Stimulated activated CD4-positive, alpha-beta T cell treated with anti-CD3 and anti-CD28 coated beads, Interleukin-1b, Interleukin-23, amount 100 ng/mL, for 24 hours (primary cell): ENCODE measurements at places on chromosomes 11 and 22.
A peak's percentile ranks its signal among the peaks of the same experiment; 100 is the strongest.

DNA sequence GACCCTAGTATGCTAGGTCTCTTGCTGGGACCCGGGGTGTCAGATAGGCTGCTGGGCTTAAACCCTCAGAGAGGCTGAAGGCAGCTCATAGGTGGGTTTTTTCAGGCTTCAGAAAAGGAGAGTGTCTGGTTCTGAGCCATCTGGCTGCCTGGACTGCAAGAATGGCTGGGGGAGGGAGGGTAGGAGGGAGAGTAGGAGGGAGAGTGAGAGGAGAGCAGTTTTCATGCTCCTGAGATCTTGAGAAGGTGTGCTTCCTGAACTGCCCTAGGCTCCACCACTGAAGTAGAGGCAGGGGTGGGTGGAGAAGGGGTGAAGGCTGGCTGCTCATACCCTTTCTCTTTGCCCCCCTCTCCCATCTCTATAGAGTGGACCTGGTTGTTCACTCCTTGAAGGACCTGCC, 4.6 kb downstream of the HMBS start:
- no peak for DNase-seq

GRCh38 chr11:35116762-35117640, 22.0 kb upstream of the CD44 start:
- DNase-seq = no peak

GRCh38 chr22:40904101-40904500, 42.2 kb upstream of the DNAJB7 start:
- DNase-seq = no peak

GRCh38 chr22:41963453-41964111, 5.7 kb upstream of the SEPTIN3 start:
- no peak for DNase-seq

- DNase-seq = no peak
Measured at GRCh38 chr11:559712-560304, 730 bp downstream of the LMNTD2 start.

- no peak for DNase-seq
Measured at GRCh38 chr11:31720671-31721365, 90.3 kb downstream of the PAX6 start.

GRCh38 chr11:9092072-9092471, 673 bp upstream of the SCUBE2 start:
- DNase-seq = no peak

GRCh38 chr11:65574109-65574810, 1.6 kb upstream of the EHBP1L1 start:
- peak; percentile 65 for DNase-seq

GRCh38 chr22:43553451-43554258, 141.8 kb downstream of the MPPED1 start:
- no peak for DNase-seq

GRCh38 chr22:25067851-25068421, 115.4 kb downstream of the KIAA1671 start:
- DNase-seq = peak; percentile 53

DNA sequence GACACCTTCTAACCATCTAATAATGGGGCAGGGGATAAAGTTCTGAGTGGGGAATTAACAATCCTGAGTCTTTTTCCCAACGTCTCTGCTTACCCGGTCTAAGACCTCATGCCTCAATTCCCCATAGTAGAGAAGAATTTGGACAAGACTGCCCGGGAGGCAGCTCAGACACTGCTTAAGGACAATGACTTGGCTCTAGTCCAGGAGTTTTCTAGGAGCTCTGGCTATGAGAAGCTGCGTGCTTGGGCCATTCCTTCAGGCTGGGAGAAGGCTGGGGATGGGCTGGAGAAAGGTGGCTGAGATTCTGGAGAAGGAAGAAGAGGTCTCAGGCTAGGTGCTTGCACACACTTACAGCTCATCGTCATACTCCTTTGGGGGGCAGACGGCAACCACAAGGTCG, 19.8 kb upstream of the ABCC8 start:
- no peak for DNase-seq

GRCh38 chr11:2521733-2522630, 77.2 kb downstream of the KCNQ1 start:
- DNase-seq = no peak

DNA sequence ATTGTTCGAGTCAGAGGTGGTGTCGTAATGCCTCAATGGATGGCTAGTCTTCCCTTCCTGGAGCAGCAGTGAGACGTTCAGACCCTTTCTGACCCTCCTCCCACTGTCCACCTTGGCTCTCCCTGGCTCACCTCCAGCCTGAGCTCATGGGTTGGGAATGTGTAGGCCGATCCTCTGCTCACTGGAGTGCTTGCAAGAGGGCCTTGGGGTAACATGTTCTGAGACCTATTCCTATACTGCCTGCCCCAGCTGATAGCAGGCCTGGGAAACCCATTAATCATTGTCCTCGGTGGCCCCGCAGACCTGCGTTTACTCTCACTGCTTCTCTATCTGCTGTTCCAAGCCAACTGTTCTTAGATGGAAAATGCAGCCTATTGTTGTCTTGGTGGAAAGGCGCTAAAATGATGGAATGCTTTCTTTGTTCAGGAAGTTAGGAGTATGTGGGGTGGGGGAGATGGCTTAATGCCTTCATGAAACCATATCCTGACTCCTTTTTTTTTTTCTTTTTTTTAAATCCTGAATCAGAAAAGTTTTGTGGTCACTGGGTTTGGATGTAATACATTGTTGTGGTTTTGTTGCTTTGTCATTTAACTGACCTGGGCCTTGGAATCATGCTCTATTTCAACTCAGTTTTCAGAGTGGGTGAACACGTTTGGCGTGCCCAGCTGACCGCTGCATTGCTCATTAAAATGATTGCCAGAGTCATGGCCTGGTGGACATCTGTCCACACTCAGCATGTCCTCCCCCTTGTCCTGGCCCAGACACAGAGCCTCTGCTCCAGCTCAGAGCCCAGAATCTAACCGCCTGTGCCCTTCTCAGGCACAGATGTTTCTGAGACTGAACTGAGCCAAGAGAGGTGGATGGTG, 72.5 kb downstream of the MICAL2 start:
- no peak for DNase-seq

DNA sequence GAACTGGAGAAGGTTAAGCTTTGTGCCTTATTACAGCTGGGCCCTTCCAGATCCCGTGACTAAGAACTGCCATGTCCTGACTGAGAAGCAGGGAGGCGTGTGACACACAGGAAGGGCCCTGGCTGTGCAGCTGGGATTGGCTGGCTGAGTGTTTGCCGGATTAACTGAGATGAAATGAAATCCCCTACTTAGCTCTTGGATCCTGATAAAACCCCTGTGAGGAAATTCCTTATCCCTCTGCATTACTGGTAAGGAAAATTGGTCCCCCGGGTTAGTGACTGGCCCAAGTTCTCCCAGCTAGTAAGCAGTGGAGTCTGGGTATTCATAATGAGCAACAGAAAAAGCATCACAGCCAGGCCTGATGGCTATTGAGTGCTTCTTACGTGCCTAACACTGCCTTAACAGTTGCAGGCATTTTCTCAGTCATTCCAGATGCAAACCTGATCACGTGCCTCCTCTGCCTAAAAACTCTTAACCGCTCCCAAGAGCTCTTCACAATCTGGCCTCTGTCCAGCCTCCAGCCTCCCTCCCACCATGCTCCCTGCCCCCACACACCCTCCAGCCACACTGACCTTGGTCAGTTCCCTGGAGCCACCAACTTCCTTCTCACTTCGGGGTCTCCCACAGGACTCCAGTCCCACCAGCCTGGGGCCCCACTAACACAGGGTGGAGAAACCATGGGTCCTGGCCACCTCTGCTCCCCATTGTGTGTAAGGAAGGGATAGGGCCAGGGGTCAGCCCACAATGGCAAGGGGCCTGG, 37.8 kb downstream of the ARRB1 start:
- DNase-seq = no peak

DNA sequence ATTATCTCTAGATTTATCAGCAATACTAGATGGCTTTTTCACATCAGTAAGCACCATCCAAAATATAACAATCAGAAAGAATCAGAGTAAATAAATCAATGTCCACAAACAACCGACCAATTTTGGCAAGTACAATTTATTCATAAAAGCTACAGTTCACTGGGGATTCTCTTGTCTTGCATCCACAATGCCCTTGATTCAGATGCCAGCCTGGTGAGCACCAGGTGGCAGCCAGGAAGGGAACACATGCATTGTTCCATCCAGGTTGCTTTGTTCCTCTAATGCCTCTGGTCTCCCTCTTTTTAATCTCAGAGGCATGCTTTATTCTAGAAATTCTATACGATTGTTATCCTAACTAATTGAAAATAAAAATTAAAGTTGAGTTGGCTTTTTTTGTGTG, 242.1 kb upstream of the KIRREL3 start:
- DNase-seq = no peak

GRCh38 chr11:41245184-41245583, 214.3 kb downstream of the LRRC4C start:
- no peak for DNase-seq

GRCh38 chr11:30823119-30823518, 237.0 kb upstream of the MPPED2 start:
- no peak for DNase-seq

GRCh38 chr22:37731804-37732471, 35.1 kb downstream of the TRIOBP start:
- no peak for DNase-seq

GRCh38 chr22:49574205-49574880, 253.3 kb downstream of the BRD1 start:
- DNase-seq = no peak

DNA sequence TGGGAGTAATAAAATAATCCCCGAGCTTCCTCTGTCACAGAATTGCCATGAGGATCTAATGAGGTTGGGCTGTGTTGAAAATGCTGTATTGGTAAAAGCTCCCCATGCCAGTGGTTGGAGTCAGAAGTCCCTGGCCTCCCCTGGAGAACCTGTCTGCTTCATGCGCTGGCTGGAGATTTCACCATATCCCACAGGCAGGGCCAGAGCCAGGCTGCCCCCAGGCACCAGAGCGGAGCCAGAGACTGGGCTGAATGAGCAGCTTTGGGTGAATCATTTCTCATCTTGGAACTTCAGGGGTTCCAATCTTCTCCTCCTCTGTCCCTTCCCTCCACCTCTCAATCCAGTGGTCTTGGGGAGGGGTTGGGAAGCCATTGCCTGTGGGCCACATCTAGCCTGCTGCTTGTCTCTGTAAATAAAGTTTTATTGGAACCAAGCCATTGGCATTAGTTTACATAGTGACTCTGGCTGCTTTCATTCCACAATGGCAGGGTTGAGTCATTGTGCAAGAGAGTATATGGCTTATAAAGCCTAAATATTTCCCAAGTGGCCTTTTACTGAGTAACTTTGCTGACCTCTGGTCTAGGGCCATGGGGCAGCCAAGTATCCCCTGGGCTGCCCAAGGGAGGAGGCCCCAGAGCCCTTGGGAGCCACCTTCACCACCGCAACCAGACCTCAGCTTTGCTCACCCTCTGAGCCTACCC, 35.2 kb downstream of the LRRC10B start:
- DNase-seq = no peak

- DNase-seq = no peak
Measured at GRCh38 chr11:1162138-1162475, 4.4 kb downstream of the MUC5AC start.

DNA sequence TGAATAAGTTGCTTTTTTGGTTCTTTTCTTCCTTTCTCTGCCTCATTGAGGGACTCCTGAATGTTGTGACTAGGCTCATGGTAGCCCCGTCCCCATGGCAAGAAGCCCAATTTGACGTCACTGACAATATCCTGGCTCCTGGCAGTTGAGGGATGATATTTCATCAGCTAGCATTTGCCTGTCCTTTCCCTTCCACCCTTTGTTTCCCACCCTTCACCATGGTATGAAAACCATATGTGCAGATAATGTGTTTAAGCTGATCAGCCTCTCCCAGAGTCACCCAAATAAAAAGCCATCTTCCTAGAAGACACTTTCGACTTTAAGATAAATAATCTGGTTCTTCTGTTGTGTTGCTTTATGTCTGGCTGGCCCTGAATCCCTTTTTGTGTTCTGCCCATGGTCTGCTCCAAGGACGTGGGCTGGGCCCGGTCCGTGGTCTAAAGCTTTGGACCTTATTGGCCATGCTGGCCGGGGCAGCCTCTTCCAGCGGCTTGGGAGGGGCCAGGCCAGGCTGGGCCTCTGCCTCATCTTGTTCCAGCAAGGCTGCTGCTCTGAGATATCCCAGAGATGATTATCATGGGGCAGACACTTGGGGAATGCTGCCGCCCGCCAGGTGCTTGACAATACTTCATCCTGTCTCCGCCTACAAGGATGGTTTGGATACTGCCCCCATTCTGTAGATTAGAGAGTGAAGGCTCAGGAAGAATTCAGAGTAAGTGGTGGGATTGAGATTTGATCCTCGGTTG, 5.1 kb downstream of the TSPAN18 start:
- DNase-seq = no peak

GRCh38 chr22:50260801-50261614, 475 bp downstream of the MAPK12 start:
- DNase-seq = peak; percentile 28

DNA sequence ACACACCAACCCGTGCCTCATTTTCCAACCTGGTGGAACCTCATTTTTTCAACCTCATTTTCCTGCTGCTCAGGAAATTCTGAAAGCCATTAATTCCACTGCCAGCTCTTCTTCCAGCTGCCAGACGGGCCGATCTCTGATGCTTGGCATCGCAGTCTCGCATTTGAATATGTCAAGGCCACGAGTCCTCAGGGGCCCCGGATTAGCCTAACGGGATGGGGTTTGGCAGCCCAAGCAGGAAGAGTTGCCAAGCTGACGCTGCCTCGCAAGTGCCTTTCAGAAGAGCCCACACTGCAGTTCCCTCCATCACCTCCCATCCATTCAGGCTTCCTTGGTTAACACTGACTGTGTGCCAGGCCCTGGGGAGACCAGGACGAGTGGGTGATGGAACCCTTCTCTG, 8.7 kb downstream of the RASD2 start:
- DNase-seq = no peak

GRCh38 chr11:69644962-69645675, 4.2 kb downstream of the CCND1 start:
- no peak for DNase-seq

DNA sequence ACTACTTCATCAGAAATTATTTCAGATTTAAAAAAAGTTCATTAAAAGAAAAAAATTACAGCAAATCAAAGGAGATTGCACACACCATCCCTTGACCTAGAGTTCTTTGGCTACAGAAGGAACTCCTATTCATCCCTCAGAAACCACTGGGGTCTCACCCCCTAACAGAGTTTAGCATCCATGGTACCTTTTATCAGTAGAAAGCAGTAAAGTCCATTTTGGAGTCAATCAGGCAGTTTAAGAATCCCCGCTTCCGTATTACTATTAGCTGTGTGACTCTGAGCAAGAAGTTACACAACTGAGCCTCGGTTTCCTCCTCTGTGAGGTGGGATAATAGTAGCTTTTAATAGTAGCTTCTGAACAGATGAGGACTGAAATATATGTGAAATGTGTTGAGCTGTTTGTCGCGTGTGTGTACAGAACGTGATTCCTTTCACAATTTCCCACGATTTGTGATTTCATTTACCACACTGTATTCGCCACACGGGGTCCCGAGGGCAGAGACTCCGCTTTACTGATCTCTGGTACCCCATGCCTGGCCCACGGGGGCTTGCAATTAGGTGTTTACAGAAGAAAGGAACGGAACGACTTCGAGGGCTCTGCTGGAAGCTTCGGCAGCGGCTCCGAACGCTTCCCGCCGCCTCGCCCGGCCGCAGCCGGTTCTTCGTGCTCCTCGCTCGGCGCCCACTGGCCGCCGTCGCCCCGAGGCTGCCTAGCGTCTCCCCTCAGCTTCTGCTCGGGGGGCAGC, 72.5 kb upstream of the ZBED5 start:
- no peak for DNase-seq

- no peak for DNase-seq
Measured at GRCh38 chr11:78228467-78228866, 39.7 kb downstream of the USP35 start.

- no peak for DNase-seq
Measured at GRCh38 chr11:65555693-65556231, 2.4 kb downstream of the LTBP3 start.
